ENCODE measurements at places on chromosomes 1 and 21. TPM values are rescaled to one million over a fixed set of nuclear protein-coding genes. Genes with fewer than 3 reads are reported as not detected.

The PLD5 gene
- 2.0 TPM for total RNA-seq

The TP73 gene
- total RNA-seq = 0.61 TPM

The KCNA3 gene
- total RNA-seq = not detected

The MARK1 gene
- total RNA-seq = 0.32 TPM

The NBPF11 gene
- 4.5 TPM for total RNA-seq

The HLX gene
- total RNA-seq = 5.6 TPM

The SLC26A9 gene
- total RNA-seq = 0.06 TPM

The KCNE2 gene
- not detected for total RNA-seq

The ZNF695 gene
- 2.5 TPM for total RNA-seq

The AK5 gene
- 7.9 TPM for total RNA-seq

The FGR gene
- not detected for total RNA-seq

The LRRC7 gene
- total RNA-seq = not detected

The WRAP73 gene
- total RNA-seq = 17.4 TPM

The SPRR2E gene
- not detected for total RNA-seq

Data from A549 treated with Hydrocortisone at 1 μM for 4 hours (cell line).